ENCODE measurements at places on chromosomes 5 and 9.

GRCh38 chr9:137166380-137167229 lies 3.2 kb downstream of the LRRC26 start:
- no peak for DNase-seq

GRCh38 chr9:13485068-13485596 lies 205.6 kb upstream of the MPDZ start:
- no peak for DNase-seq

GRCh38 chr5:32170303-32171151 lies 3.6 kb downstream of the GOLPH3 start:
- DNase-seq = no peak

DNA sequence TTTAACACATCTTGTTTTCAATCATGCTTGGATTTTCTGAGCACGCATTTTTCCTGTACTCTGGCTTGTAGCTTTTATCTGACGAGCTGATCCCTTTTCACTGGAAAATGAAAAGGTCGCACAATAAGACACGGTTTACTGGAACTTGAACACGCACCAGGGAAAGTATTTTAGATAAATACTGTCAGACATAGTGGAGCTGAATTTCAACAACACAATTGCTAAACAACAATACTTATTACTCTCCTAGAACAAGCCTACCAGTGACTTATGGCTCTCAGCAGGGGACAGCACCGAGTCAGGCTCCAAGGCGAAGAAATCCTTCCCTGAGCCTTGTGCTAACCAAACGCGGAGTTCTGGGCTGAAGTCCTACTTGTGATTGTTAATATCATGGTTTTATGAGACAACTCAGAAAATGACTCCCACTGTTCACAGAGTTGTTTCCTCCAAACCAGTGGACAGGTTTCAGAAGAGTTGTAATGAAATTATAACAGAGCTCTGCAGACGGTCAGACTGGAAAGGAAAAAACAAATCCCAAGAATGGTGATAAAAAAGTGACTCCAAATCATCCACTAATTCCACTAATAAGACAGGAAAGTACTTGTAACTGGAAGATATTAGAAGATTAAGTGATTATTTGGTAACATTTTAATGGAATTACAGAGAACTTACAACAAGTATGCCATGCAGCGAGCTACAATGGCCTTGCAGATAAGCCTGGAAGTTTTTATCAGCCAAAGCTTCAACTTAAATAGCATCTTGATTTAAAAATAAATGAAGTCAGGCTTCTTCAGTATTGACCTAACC lies 359.6 kb downstream of the EBF1 start:
- peak; percentile 43 for DNase-seq

GRCh38 chr5:72117307-72117706 lies 10.0 kb downstream of the MAP1B start:
- DNase-seq = no peak

DNA sequence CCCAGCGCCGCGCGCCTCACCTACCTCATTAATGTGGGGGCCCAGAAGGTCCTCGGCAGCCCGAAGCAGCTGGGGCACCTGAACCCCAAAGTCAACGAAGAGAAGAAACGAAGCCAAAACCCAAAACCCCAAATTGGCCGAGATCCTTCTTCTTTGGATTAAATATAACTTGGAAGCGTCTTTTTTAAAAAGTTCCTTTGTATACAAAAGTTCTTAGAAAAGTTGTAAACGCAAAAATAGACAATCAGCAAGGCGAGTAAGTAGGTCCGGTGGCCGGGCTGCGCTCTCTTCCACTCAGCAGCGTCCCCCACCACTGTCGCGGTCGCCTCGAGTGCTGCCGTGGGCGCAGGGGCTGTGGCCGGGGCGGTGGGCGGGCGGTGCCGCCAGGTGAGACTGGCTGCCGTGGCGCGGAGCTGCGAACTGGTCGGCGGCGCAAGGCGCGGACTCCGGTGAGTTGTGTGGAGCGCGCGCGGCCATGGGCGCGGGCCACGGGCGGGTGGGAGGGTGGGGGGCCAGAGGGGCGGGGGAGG lies 360 bp downstream of the KLF4 start:
- no peak for DNase-seq

DNA sequence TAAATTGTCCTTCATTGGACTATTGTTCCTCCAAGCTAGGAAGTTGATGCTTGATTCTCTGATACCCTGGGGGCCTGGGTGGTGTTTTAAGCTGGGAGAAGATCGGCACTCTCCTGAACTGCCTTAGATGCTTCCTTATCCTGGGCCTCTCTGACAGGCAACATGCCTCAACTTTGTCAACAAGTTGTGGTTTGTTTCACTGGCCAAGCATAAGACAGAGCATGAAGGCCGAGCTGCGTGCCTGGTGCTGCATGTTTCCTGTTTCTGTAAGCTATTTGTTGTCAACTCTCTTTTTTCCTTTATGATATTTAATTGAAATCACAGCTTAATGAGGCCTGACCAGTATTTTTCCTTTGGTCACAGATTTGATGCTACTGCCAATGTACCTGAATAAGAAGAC lies 187.6 kb upstream of the TNC start:
- no peak for DNase-seq

DNA sequence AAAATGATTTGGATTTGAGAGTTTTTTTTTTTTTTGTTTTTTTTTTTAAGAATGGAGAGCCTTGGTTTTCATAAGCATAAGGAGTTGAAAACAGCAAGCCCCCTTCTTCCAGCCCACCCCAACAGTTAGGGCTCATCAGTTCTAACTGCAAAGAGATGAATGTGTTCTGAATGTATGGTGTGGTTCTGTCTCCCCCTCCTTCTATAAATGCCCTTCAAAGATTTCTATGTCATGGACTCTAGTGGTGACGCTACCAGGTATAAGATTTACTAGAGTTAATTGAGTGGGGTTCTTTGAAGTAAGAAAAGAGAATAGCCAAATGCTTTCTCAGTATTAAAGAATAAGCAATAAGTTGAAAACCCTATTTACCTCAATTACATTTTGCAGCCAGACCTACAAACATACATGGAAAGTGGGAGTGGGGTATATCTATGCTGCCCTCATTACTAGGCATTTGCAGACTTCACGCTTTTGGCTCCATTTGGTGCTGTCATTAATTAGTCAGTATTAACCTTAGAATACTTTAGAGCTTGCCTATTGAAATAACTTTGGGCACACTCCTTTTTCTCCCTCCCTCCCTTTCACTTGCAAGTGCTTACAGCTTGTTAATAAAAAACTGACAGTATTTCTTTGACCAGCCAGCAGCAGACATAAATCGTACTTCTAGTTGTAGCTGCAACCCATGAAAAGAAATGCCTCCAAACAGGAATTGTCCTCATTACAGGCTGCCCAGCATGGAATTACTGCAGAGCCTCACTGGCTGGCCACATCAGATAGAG lies 667.2 kb upstream of the ZNF608 start:
- DNase-seq = no peak

DNA sequence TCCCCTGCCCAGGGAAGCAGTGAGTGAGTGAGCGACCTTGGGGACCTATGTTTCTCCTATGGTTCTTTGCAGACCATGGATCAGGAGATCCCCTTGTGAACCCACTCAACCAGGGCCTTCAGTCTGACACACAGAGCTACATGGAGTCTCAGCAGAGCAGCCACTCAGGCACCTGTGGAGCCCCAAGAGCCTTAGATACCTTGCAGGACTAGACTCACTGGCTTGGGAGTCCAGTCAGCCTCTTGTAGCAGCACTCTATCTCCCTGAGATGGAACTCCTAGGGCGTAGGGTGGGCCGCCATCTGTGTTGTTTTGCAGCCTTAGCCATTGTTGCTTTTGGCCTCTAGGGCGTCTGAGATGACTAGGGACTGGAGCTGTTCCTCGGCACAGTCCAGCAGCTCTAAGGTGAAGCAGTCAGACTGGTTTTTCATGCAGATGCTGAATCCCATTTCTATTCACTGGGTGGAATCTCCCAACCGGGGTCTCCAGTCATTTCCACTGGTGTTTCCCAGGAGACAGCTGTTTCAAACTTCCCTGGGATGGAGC lies 284.6 kb upstream of the RPS23 start:
- DNase-seq = no peak

- peak; percentile 18 for DNase-seq
These were observed 77.7 kb upstream of the ADAMTSL1 start for GRCh38 chr9:18396102-18396728.

DNA sequence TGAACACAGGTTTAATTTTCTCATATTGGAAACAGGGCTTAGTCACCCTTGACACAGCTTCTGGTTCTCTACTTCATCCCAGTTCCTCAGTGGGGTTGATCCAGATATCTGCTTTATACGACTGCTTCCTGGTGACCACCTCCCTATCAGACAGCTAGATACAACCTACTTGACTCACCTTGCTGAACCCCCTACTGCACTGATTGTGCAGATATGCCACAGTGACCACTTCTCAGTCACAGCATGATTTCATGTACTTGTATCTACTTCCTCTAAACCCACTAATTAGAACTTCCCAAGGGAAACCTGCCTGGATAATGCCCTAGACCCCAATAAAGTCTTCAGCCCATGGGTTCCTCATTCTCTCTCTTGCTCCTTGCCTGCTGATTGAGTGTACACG lies 18.4 kb upstream of the RFK start:
- DNase-seq = no peak

GRCh38 chr9:122656378-122656777 lies 1.0 kb downstream of the OR1B1 start:
- no peak for DNase-seq

DNA sequence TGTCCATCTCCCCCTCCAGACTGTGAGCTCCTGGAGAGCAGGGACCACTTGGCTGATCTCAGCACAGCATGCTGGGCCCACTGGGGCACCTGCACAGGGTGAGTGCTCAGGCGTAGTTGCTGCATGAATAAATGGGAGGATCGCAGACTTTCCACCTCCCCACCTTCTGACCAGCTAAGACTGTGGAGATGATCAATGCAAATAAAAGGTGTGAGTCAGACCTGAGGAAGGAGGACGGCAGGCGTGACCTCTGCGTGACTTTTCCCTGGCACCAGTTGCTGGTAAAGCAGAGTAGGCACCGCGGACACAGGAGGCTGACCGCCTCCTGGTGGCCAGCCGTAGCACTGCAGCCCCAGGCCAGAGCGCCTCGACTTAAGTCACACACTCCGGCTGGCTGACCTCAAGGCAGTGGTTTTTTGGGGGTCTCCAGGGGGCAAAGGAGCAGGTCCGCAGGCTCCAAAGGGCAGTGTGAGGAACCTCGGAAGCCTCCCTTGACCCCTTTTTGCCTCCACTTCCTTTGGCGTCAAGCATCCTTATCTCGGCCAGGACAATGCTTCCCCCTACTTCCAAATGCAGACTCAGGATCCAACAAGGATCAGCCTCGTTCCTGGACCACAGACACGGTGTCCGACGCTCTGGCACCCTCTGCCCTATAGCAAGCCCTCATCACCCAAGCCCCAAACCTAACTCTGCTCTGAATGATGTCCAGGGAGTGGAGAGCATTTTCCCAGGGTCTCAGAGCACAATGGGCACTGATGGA lies 12.7 kb upstream of the TDRD7 start:
- peak; percentile 77 for DNase-seq

- no peak for DNase-seq
These were observed 66.2 kb downstream of the PLK2 start for GRCh38 chr5:58393716-58394115.

GRCh38 chr9:133119846-133120500 lies 1.1 kb downstream of the RALGDS start:
- peak; percentile 63 for DNase-seq

DNA sequence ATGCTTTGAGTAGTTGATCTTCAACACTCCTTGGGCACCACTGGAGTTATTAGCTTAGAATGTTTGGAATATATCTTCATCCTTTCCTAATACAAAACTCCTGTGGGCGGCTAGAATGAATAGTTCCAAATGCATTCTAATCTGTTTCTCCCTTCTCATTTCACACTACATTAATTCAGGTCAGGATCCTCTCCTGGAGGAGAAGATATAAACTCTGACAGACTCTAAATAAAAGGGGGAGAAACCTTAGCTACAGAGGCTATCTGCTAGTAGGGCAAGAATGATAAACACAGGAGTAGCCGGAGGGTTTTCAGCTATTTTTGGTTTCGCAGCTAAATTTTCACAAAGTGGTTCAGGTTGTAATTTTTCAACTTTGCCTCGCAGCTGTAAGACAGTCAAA lies 45.2 kb upstream of the FAM240B start:
- no peak for DNase-seq

DNA sequence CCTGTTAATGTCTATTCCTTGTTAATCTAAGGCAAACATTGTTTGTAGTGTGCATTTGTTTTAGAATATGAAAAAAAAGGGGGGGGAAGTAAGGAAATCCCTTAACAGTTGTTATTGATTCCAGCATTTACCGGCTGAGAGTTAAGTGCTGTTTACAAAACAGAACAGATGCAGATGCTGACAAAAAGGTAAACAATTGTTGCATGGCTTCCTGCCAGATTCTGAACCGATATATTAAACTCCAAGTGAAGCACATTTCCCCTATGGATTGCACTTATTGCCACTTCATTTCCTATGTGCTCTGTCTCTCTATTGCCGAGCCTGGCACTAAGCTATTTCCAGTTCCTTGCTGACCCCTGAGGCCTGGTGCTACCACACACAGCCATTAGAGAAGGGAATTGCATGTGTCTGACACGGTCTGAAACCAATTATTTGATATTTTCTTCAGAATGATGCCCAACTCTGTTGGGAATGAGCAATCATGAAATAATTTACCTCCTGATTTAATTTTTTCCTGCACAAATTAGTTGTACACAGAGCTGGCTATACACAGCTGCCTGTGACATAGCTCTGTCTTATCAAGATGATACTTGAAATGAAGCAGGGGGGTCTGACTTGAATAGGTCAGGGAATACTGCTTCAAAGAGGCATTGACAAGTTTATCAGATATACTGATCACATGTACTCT lies 109.8 kb downstream of the KIAA0825 start:
- no peak for DNase-seq

- DNase-seq = no peak
These were observed 338.3 kb downstream of the RAB3C start for GRCh38 chr5:58921159-58921558.

DNA sequence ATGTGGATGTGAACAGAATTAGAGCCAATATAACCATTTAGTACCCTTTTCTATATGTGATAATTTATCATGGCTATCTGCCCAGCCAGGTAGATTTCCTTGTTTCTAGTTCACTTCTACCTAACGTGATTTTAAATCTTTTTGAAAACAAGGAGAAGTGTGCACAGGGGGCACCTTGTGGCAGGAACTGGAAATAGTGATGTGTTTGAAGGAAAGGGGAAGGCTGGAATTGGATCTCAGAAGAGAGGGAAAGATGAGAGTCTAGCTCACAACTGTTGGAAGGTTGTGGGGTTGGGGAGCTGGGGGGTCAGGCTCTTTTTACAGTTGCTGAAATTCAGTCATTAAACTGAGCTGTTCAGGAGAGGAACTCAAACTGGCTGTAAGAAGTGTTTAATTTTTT lies 219.5 kb downstream of the KCTD16 start:
- DNase-seq = peak; percentile 23

DNA sequence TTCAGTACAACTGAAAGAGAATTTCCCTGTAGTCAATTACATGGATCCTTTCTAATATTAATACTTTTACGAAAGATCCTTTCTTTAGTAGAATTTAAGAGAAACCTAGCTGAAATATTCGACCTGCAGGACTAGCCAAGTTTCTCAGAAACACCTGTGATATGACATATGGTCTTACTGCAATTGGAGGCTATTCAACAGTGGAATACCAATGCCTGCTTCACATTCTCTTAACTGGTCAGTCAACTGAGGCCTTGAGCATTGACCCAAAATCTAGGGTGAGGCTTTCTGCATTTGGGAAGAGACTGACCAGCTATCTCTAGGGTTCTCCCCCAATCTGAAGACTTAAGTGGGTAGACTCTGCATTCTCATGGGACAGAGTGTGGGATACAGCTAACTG lies 12.3 kb downstream of the UBE2QL1 start:
- no peak for DNase-seq
